ENCODE measurements at places on chromosomes 4 and X. TPM values are rescaled to one million over a fixed set of nuclear protein-coding genes. Genes with fewer than 3 reads are reported as not detected.

GRCh38 chr4:114922592-114922933, 190.9 kb downstream of the NDST4 start:
- no peak for DNase-seq

DNA sequence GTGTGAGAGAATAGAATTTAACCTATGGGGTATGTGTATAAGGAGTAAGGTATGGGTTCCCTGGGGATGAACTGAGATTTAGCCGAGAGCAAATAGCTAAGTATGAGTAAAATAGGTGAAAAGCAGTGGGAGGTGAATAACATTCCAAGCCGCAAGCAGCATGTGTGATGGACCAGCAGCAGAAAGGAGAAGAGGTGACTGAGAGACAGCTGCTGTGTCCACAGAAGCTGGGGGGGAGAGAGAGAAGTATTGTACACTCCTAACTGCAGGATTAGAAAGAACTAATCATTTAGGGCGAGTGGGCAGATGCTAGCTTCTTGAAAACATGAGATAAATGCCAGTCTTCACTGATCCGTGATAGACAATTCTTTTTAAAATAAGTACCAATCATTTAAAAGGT, 296.0 kb downstream of the KLHL4 start:
- DNase-seq: no peak

GRCh38 chr4:74667944-74668343, 126.4 kb downstream of the BTC start:
- DNase-seq: no peak

- no peak for DNase-seq
These were observed 56.6 kb downstream of the ZNF827 start for GRCh38 chr4:145881989-145882388.

The ZXDB gene
- total RNA-seq: 5.7 TPM

The TIMM8A gene
- 24.8 TPM for total RNA-seq

The SOD3 gene
- 64.2 TPM for total RNA-seq

GRCh38 chr4:132958457-132959263, 190.4 kb upstream of the PCDH10 start:
- no peak for DNase-seq

DNA sequence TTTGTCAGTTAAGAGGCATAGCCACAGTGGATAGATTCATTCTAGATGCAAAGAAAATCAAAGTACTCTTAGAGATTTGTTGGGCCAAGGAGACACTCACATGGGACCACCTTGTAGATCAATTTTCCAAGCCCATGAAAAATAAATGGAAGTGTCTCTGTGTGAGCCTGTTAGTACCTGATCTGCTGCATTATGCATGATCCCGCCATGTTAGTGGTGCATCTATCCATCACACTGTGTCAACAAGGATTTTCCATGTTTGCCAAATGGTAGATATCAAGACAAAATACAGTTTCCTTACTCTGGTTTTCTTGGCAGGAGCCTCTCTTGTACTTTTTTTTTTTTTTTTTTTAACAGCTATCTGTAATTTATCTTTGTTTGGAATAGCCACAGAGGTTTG, 112.4 kb downstream of the EGF start:
- no peak for DNase-seq

The STBD1 gene
- 24.3 TPM for total RNA-seq

DNA sequence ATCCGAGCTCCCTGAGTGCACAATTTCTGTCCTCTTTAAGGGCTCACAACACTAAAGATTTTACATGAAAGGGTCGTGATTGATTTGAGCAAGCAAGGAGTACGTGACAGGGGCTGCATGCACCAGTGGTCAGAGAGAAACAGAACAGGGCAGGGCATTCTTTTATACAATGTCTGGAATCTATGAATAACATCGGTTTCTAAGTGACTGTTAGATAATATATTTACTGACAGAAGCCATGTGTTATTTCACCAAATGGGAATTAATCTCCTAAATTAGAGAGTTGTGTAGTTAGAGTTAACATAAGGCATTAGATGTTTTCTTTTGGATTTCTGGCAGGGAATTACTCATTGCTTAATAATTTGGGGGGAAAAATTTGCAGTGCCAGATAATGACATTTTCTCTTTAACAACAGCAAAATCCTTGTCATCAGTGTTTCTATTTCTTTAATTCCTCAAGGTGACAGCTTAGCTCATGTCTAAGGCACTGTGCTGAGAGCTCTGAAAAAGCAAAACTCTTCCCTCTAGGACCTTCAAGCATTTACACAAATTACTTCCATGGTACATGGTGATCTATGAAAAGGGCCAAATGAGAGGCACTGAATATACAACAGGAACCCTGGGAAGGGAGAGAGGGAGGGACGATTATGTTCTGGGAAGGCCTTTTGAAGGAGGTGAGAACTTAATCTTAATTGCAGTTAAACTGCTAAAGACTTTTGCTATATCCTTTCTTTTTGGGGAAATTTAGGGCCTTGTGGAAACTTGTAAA, 145.0 kb downstream of the RTL3 start:
- DNase-seq: no peak

GRCh38 chr4:20288846-20289512, 37.3 kb downstream of the SLIT2 start:
- no peak for DNase-seq

DNA sequence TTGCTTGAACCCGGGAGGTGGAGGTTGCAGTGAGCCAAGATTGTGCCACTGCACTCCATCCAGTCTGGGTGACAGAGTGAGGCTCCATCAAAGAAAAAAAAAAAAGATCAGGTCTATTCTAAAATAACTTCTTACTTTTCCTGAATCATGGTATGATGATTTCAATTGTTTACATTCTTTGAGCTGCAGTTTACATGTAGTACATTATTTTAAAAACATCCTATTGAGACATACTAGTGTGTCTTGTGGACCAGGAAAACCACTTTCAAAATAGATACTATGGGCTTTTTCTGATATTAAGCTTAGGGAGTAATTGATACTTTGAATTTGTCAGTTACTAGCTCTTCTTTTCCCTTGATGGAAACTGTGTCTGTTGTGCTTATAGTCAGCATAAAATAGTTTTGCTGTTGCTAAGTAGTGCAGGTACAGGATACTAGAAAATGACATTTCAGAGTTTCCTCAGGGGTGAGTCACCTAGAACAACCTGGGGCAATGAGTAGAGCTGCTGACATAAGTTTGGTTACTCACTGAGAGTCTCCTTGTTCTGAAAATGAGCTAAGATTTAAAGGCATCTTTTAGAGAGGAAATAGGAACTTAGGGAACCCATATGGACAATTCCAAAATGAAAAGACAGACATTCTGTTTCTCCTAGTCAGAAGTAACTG, 53.2 kb upstream of the C4orf54 start:
- no peak for DNase-seq

DNA sequence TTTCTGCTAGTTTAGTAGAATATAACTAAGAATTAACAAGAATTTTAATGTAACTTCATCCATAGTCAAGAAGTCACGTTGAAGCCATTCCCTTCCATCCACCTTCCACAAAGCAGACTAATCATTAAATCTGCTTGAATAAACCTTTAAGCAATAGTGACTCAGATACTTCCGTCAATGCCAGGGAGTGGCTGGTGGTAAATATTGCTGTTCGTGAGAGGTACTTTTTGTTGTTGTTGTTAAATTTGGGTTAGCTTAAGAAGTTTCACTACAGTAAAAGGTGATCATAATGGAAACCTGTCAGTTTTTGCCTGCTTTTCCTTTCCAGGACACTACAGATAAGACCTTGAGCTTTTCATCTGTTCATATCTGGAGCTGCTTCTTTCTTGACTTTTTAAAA, 316.3 kb downstream of the TMA16 start:
- no peak for DNase-seq

The CHRDL1 gene
- 3.7 TPM for total RNA-seq

The MTNR1A gene
- total RNA-seq: not detected

The SSX3 gene
- total RNA-seq: not detected

The CYSLTR1 gene
- 1.2 TPM for total RNA-seq

The CYLC1 gene
- not detected for total RNA-seq

The AMMECR1 gene
- total RNA-seq: 0.91 TPM

DNA sequence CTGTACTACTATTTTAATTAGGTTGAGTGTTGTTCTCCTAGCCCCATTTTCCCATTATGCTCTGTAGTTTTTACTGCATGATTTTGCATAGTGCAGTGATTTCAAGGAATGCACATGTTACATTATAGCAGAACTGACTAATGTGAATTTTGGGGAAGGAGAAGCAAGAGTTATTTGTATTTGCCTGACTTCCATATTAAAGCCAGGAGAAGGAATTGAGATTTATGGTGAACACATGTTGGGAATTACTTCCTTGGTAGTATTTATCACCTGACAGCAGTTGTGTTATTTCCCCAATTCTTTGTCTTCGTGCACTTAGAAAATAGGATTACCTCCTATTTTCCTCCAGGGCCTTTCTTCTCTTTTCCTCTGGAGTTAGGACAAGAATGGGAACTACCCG, 3.2 kb downstream of the TMEM144 start:
- no peak for DNase-seq

The ABLIM2 gene
- total RNA-seq: 43.5 TPM

GRCh38 chr4:125772680-125773079, 457.9 kb downstream of the FAT4 start:
- DNase-seq: no peak

GRCh38 chr4:2259036-2259540, 2.8 kb downstream of the MXD4 start:
- DNase-seq: peak; percentile 15

DNA sequence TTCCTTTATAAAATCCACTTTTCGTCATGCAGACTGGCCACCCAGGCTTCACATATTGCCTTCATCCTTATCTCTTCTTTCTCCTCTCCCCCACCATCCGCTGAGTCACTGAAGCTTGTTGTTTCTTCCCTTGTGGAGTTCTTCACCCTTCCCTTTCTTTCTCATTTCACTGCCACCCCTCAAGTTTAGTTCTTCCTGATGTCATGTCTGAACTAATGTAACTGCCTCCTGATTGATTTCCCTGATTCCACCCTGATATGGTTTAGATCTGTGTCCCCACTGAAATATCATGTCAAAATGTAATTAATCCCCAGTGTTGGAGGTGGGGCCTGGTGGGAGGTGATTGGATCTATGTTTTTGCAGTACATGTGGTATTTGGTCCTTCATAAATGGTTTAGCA, 151.4 kb downstream of the CPEB2 start:
- no peak for DNase-seq

GRCh38 chr4:85854546-85854945, 379.6 kb downstream of the ARHGAP24 start:
- DNase-seq: no peak

The GRIA3 gene
- total RNA-seq: 3.7 TPM
